Omental fat pad (tissue), 4 donors: ENCODE measurements at places on chromosomes 7 and 10. TPM values are rescaled to one million over a fixed set of nuclear protein-coding genes. Genes with fewer than 3 reads are reported as not detected.

HPSE2 gene
- 0.24 TPM for total RNA-seq

NRP1 gene
- 184 TPM for total RNA-seq

LOXL4 gene
- total RNA-seq, result 5.0 TPM

PPP1R17 gene
- total RNA-seq, result not detected

LIPA gene
- 121 TPM for total RNA-seq

GALNT17 gene
- 2.2 TPM for total RNA-seq

LRCH4 gene
- 52.2 TPM for total RNA-seq

NCOA4 gene
- 159 TPM for total RNA-seq
